ENCODE measurements at places on chromosomes 2 and 18.

DNA sequence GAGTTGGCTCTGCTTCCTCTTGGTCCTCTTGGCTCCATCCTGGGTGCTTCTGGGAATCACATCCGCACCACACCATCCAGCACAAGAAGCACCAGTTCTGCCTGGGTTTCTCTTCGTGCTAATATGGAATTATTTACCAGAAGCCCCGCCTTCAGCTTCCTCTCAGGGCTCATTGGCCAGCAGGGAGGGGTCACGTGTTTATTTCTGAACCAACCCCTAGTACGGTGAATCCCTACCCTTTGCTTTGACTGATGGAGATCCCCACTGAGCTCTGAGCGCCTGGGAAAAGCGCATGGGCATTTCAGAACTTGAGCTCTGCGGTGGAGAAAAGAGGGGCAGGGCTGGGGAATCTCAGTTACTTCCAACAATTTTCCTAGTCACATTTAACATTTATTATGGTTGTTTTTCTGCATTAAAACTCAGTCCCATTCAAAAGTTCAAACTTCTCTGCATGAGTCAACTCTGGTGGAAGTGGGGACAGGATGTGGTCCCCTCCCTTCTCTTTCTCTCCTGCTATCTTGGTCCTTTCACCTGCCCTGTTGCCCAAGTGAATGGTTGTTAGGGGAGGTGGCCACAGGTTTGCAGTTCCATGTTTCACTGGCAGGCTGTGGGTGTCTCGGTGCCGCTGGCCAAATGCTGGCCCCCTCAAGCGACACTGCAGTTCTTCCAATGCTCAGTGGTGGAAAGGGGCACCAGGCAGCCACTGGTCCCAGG is 76.4 kb upstream of the TTC39C start:
- no peak for DNase-seq

GRCh38 chr2:68384485-68385107 is 19.5 kb downstream of the PLEK start:
- no peak for DNase-seq

DNA sequence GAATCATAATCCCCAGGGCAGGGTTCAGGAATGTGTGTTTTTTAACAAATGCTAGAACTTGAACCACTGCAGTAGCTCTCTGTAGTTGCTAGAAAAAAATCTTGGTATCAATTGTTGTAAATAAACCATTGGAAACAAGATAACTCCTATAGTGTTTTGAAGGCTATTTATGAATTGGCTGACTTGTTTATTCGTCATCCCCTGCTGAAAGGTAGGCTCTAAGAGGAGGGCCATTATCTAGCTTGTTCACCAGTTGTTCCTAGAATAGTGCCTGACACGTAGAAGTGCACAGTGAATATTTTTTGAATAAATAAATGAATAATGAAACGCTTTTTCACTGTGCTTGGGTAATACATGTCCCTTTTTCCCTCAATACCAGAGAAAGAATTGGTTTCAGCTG is 211.4 kb downstream of the BABAM2 start:
- no peak for DNase-seq

DNA sequence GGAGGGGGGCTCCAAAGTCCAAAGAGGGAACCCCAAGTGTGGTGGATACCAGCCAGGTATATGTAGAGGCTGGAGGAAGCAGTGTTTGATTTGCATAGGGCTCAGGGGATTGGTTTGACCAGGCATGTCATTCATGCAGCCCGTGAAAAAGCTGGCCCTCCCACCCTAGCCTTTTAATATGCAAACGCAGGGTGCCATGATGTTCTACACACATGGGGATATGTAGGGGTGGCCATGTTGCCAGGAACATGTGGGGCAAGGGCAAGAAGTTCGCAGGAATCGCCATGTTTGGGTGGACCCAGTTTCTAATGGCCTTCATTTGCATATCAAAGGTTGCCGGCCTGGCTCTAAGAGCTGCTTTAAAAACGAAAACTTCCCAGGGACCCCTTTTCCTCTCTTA is 33.6 kb downstream of the B3GNT7 start:
- no peak for DNase-seq

DNA sequence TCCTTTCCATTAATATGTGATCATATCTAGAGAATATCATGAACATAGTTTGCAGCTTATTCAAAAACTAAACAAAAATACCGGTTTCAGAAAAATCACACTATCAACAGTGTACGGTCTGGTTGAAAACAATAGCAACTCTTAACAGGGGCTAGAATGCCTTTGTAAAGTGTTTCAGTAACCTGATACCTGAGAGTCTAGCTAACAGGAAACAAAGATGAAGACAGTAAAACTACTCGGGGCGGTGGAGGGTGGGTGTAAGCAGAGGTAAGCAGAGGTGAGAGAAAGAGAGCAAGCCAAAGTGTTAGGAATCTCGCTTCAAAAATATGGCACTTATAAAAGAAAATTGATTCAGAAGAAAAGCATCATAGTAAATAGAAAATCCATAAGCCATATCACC is 109.0 kb upstream of the RGPD4 start:
- no peak for DNase-seq

DNA sequence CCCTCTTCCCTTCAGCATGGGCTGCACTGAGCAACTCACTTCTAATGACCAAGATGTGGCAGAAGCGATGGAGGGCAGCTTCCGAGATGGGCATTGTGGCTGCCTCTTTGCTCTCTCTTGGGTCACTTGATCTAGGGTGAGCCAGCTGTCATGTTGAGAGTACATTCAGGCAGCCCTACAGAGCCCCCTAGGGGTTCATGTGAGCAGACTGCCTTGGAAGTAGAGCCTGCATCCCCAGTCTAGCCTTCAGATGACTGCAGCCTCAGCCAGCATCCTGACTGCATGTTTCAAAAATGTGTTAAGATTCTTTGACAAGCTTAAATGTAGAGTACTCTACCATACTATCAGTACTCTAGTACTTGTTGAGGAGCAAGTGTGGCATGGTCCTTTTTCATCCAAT is 143.9 kb downstream of the NCK2 start:
- no peak for DNase-seq

- no peak for DNase-seq
Measured at GRCh38 chr2:224060783-224061482, 21.8 kb upstream of the SERPINE2 start.

GRCh38 chr2:55133467-55134315 is 83.4 kb upstream of the RTN4 start:
- DNase-seq, result peak; percentile 60

DNA sequence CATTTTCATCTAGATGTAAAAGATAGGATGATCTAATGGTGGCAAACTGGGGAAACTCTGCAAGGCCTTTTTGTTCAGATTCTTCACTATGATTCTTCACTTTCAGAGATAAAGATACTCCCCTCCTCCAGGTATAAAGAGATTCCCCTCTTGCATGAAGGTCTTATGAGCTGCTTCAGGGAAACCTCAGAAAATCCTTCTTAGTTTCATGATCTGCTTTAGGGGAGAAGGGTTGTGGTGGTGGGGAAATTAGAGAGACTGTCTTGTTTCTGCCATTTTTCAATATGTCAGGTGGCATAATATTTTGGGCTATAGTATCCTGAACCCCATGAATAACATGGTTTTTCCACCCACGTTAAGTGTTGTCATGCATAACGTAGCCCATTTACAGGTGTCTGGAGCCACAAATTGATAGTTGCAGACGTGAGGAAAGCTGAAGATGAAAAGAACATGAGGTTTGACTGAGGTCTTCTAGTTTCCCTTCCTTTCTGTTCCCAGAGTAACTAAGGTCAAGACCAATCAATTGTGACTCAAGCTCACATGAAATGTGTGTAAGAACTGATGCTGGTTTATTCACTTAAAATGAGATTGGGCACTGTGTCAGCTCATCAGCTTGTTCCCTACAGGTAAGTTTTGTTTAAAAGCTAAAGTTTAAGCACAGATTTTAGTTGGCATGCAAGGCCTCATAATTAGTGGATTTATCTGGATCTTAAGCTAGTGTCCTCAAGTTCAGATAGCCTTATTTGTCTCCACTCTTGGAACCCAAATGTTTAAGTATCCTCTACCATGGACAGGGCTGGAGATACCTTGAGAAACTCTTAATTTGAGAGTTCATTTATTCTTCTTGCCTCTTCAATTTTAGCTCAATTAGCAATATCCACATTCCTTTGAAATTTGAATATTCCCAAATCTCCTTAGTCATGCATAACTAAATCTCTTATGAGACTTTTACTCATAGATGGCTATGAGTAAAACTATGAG is 304.5 kb upstream of the FANCL start:
- DNase-seq, result no peak

DNA sequence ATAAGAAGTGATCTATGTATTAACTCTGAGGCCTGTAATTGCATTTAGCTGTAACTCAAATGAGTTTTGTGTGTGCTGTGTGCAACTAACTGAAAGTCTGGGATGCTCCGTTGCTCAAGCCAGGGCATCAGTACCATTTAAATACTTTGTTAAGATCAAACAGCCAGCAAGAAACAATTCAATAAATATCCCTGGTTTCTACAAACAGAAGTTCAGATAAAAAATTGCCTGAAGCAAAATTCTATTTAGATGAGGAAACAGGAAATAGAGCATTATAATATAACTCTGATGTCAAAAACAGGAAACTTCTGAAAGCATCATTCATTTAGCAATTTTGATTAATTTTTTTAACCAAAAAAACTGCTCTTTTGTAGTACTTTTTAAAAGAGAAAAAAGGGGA is 18.9 kb upstream of the SLC38A11 start:
- DNase-seq, result no peak

GRCh38 chr2:16487686-16488085 is 177.9 kb downstream of the CYRIA start:
- no peak for DNase-seq

GRCh38 chr2:19228715-19229114 is 129.7 kb downstream of the OSR1 start:
- no peak for DNase-seq

DNA sequence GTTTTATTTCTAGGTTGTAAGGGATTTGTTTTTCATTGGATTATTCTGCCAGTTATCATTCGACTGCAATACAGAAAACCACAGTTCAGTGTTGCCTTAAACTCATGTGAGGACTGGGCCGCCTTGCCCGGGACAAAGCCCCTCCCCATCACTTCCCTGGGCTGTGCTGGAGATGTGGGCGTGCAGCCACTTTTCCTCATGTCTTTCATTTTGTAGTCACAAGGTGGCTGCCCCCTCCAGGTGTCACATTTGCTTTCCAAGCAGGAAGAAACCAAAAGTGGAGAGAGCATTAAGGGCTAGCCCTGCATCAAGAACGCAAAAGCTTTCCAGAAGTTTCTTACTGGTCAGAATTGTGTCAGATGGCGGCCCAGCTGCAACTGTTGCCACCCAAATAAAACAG is 492.5 kb upstream of the ID2 start:
- no peak for DNase-seq

- DNase-seq, result no peak
Measured at GRCh38 chr18:76827205-76828200, 5.1 kb downstream of the ZNF236 start.

DNA sequence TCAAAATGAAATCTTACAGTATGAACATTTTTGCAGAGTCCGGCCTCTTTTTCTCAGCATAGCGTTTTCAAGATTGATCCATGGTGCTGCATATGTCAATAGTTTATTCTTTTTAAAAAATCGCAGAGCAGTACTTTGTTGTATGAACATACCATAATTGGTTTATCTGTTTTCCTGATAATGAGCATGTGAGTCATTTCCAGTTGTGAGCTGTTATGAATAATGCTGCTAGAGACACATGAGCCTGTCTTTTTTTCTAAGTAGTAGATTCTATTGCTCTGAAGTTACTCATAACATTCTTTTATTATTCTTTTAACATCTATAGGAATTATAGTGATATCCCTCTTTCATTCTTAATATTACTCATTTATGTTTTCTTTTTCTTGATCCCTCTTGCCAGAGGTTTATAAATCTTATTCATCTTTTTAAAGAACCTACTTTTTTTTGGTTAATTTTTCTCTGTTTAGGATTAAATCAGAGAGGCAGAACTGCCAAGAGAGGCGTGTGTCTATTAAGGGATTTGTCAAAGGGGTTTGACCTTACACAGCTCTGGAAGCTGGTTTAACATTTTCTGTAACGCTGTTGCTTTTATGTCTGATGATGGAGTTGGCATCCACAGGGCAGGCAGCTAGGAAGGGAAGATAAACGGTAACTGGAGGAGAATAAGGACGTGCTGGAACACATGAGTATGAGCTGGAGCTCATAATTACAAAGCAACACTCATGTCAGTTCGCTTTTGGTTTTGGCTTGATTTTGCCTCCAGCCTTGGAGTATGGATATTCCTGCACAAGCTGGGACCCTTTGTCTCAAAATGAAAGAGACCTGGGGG is 47.4 kb downstream of the MGAT5 start:
- DNase-seq, result no peak

GRCh38 chr18:9706081-9706935 is 1.8 kb upstream of the RAB31 start:
- DNase-seq, result no peak

- no peak for DNase-seq
Measured at GRCh38 chr2:124079045-124079444, 54.0 kb downstream of the CNTNAP5 start.

DNA sequence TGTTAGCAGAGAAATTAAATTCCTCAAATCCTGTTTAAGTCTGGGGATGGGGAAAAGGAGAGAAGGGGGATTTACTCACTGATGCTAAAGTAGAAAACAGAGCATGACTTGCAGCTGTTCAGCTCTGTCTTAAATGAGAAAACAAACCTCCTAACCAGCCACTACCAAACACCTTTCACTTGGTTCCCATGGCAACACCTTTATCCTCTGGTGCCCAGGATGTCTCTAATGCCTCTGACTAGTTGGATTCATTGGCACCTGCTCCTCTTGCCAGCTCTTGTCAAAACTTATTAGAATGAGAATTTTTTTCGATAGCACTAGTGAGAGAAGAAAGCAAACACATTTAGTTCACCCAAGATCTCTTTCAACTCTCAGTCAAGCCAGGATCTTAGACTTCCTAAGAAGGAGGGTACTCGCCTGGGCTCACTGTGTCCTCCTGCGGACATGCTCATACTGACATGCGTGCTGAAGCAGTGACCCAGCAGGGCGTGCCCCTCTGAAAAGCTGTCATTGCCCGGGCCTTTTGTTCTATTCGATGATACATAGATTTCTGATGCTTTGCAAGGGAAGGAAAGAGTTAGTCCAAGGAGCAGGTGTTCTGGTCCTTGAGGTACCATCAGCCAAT is 656.0 kb upstream of the CELF4 start:
- DNase-seq, result no peak

DNA sequence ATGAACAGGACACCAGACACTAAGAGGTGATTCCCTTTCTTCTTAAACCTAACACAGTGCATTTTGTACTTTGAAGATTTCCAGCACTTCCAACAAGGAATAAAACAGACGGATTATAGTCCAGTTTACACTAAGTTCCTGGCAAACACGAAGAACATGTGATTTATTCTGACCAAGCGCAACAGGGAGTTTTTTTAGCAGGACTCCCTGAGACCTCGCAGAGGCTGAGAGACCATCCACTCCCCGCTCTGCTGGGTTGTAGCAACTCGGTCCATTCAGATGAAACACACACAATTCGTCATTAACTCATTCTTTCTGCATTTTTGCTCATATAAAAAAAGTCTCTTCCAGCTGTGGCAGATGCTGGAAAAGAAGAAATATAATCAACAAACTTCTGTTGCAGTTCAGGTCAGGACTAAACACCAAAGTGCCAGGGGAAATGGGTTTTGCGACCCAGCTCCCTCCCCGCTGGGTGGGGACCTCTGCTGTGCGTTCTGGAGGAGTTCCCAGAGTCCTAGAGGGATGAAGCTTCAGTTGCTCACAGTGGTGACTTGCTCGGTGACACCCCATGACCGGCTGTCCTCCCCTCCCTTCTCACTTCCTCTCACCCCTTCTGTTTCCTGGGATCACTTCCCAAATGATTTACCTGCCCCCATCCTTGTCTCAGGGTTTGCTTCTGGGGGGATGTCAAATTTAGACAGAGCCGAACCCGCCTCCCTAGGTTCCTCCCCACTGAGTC is 52.5 kb downstream of the KCNF1 start:
- DNase-seq, result no peak

Measured in T-helper 22 cell (primary cell).